ENCODE measurements at places on chromosomes 7 and 10.

DNA sequence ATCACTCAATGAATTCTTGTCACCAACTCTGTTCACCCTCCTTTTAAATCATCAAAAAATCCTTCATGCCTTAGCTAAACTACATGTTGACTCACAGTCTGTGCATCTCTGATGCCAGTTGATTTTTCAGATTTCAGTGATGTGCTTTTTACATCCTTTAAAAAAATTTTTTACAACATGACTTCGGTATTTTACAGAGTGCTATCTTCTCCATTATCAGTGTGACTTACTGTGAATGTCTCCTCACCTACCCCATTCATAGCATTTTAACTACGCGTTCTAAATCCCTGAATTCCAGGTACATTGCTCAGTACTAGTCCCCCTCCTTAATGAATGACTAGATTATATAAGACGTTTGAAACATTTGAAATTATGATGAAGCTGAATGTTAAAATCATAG, 98.7 kb downstream of the DNAH11 start:
- no peak for DNase-seq

DNA sequence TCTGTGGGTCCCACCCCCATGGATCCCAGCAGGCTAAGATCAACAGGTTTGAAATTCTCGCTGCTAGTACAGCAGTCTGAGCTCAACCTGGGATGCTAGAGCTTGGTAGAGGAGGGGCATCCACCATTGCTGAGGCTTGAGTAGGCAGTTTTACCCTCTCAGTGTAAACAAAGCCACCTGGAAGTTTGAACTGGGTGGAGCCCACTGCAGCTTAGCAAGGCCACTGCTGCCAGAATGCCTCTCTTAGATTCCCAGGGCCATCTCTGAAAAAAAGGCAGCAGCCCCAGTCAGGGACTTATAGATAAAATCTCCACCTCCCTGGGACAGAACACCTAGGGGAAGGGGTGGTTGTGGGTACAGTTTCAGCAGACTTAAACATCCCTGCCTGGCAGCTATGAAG, 190.0 kb upstream of the CACNA2D1 start:
- DNase-seq: no peak

- DNase-seq: no peak
These were observed 1.1 kb upstream of the HOXA1 start for GRCh38 chr7:27096768-27097514.

DNA sequence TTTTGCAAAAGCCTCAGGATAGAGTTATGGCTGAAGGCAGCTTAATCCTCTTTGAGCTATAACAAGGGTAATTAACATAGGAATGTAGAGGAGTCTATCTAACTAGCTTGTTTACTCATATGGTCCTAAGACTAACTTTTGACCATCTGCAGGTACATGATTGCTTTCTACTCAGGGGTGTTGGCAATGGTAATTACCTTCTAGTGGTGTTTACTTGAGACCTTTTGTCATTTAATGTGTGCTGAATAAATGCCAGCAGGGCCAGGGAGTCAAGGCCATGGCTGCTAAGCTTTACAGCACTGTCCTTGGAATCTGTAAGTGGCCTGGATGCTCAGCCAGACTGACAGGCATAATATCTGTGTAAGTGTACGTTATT, 1325.0 kb downstream of the XPNPEP1 start:
- DNase-seq: no peak

DNA sequence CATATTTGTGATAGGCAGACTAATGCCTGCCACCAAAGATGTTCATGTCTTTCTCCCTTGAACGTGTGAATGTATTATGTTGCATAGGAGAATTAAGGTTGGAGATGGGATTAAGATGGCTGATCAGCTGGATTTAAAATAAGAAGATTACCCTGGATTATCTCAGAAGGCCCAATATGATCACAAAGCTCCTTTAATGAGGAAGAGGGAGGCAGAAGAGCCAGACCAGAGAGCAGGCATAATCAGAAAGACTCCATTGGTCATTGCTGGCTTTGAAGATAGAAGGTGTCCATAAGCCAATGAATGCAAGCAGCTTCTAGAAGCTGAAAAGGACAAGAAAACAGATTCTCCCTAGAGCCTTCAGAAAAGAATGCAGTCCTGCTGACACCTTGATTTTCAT, 410.3 kb downstream of the GRM8 start:
- no peak for DNase-seq

DNA sequence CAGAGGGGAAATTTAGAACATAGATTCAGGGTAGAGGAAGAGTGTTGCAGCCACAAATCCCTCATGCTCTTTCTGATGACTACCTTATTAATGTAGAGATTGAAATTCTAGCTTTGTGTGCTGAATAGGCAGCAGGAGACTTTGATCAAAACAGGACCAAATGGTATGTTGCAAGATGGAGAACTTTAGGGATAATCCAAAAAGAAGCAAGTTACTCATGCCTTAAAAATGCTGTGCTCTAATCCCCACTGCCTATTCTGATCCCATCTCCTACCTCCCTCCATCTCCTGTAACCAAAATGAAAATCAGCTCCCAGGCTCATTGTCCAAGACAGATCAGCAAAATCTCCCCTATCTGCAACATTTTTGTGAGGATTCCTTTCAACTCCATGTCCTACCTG, 31.3 kb downstream of the CH25H start:
- DNase-seq: no peak

GRCh38 chr7:130242198-130243014, 24.3 kb upstream of the CPA2 start:
- peak; percentile 59 for DNase-seq

GRCh38 chr10:61994405-61995219, 93.1 kb downstream of the ARID5B start:
- no peak for DNase-seq

GRCh38 chr7:70553364-70553763, 578.6 kb upstream of the GALNT17 start:
- DNase-seq: no peak

- DNase-seq: no peak
These were observed 1.7 kb downstream of the ARHGAP12 start for GRCh38 chr10:31926765-31927564.

DNA sequence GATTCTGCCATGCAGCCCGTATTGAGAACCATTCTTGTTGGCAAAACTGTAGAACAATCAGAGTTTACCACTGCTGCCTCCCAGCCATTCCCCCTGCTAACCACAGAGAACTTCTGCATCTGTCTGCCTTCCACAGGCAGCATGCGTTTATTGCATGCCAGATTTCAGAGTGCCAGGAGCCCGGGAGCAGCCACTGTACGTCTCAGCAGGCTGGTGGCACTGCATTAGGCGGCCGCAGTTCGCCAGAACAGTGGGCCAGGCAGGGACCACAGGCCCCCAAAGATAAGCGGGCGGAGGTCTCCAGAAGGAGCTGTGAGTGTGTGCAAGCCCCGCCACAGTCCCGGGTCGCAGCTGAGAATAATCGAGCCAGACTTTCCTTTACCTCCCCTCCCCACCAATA, 31.8 kb downstream of the ZNF467 start:
- DNase-seq: no peak

- DNase-seq: no peak
These were observed 361.7 kb upstream of the ETV1 start for GRCh38 chr7:14351167-14351566.

- no peak for DNase-seq
These were observed at the start of gene AGR3 for GRCh38 chr7:16881844-16882243. Gene AGR3, minus strand, starts transcription at chr7:16881983. Its CDS starts 3,365 bp downstream, at chr7:16878618.

GRCh38 chr7:155962191-155962967, 150.1 kb upstream of the SHH start:
- no peak for DNase-seq

GRCh38 chr10:130227883-130228282, 91.7 kb downstream of the GLRX3 start:
- DNase-seq: no peak

DNA sequence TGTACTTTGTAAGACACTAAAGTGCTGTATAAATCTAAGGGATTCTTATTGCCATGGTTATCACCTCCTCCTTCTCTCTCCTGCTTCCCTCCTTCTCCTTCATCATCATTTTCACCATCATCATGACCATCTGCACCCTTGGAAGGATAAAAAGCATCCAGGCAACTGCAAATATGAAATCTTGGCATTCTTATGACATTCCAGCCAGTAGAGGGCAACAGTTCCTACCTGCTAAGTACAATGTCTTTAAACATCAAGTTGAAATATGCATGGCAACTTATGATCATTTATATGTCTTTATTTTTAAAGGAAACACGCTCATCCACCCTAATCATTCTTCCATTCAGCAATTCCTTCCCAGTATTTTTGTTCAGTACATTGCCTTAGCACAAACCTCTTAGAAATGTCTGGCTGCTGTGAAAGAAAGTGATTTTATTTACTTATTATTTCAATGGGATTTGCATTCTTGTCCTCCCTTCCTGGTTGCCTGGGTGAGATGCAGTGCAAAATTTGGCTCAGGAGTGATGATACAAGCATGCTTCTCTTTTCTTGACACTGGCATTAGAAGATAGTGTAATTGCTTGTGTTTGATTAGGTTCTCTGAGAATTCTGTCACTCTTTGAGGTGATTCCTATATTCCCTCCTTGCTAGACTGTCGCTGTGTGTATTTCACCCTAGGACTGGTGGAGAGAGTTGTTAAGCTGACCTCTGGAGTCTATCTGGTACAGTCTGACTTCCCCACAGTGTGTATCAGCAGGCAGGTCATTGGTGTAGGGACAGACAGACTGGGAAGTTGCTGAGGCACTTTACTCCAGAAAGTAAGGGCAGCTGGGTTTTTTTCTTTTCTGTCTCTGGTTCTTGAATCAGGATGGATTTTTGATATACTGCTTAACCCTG, 188.5 kb upstream of the BMPER start:
- DNase-seq: no peak

GRCh38 chr10:11335881-11336430, 275.5 kb downstream of the USP6NL start:
- no peak for DNase-seq

DNA sequence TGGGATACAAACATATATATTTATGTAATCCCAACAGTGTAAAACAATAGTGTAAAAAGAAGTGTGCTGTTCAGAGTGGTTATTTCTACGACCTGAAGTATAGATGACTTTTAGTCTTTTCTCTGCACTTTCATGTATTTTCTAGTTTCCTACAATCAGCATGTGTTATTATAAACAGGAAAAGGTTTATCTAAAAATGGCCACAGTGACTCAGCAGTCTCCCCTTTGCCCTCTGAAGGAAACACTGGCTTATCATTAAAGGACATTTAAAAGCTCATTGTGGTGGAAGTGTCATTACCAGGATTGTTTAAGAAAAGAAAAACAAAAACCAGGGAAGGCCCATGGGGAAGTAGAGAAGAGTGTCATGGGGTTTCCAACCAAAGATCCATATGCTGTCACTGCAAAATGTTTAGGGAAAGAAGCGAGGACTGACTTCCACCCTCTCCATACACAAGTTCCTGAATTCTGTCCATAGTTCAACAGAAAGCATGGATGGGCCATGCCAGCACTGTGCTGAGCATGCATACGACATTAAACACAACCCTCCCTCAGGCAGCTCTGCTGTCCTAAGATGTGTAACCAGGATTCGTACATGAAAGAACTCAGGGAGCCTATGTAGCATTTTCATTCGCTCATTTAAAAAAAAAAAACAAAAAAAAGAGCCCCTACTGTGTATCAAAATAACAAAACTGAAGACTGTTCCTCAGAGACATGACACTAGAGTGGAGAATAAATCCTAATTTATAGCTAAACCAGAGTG, 10.2 kb downstream of the CYREN start:
- DNase-seq: no peak

- DNase-seq: no peak
These were observed 61.0 kb upstream of the MKI67 start for GRCh38 chr10:128186959-128187787.

DNA sequence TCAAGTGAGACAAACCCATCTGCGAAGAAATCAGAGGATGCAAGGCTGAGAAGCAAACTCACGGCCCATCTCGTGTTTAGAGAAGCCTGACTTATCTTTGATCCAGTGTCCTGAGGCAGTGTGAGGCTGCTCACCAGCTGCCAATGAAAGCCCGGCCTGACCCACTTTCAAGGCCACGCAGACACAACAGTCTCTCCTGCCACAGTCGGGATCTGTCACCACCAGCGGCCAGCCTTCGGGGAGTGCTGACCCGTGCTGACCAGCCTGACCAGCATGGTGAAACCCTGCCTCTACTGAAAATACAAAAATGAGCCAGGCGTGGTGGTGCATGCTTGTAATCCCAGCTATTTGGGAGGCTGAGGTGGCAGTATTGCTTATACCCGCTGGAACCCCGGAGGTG, 7.4 kb upstream of the DNAJB6 start:
- DNase-seq: no peak

- no peak for DNase-seq
These were observed 190.7 kb upstream of the MKI67 start for GRCh38 chr10:128316925-128317324.

GRCh38 chr7:37848297-37848696, at the start of gene NME8:
Gene NME8, plus strand, starts transcription at chr7:37848597. Its CDS starts 1,670 bp downstream, at chr7:37850267.
- no peak for DNase-seq

GRCh38 chr10:75956624-75957023, 525.2 kb downstream of the LRMDA start:
- DNase-seq: no peak

DNA sequence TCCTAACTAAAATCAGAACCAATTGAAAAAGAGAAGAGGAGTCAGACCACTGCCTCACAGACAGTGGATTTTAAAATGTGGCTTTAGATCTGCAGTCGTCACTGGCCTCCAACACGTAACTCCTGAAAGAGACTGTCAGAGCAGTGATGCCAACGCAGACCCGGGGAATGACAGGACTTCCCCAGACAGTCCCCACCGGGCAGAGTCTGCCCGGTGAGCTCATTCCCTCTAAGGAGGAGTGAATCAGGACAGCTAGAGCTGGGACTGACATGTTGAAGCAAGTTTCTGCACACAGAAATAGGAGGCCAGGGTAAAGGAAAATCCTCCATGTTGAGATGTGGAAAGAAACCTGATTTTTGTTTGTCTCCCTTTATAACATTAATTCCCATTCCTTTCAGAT, 105.0 kb downstream of the TES start:
- no peak for DNase-seq

DNA sequence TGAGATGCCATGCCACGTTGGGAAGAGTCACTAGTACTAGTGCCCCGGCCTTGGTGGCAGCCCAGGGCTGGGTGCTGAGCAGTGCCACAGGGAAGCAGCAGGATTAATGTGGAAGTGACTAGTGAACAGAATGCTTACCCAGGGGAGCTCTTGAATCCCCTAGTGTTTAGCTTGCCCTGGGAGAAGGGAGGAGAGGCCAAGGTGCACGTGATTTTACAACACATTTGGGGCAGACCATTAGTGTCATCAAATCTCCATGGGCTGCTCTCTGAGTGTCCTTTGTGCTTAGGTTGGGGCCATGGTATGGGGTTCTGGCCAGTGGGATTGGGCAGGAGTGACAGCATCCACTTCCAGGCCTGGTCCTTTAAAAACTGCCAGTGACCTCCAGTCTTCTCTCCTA, 37.5 kb downstream of the ARHGAP22 start:
- DNase-seq: no peak

GRCh38 chr10:106816318-106817085, 348.0 kb downstream of the SORCS1 start:
- DNase-seq: no peak

All from stimulated activated CD4-positive, alpha-beta T cell treated with anti-CD3 and anti-CD28 coated beads, Interleukin-1b, Interleukin-23, amount 100 ng/mL, for 4 hours (primary cell).